ENCODE measurements at places on chromosomes 2 and 18.

DNA sequence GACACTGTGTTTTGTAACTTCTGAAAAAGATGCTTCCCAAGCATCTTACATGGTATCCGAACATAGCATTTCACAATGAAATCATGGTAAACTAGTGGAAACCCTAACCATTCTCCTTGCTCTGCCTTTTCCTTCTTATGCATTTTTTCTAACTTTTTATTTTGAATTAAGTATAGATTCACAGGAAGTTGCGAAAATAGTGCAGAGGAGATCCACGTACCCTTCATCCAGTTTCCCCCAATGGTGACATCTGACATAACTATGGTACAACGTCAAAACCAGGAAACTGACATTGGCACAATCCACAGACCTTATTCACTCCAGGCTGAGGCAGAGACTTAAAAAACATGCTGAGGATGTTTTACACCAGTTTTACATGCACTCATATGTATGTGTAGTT, 38.3 kb downstream of the AAK1 start:
- no peak for DNase-seq

DNA sequence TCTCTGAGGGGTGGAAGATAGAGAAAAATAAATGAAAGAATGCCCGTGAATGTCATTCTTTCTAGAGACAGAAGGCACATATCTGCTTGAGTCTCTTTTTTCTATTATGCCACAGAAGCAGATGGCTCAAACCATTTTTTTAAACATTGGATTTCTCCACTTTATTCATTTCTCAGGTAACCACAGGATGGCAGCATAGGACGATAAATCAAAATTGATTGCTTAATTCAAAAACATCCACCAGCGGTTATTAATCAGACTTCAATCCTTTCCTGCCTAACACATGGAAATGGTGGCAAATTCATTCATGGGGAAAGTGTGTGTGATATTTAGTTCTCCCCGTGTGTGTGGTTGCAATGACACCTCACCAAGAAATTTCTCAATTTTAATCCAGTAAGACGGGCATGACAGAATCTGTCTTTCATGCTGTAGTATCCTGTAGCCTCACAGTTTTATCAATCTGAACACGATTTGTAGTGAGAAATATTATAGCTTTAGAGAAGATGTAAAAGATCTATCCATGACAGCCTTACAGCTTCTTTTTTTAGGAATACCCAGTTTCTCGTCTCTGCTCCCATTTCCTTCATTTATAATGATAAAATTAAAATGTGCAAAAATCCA, 72.2 kb downstream of the DSC3 start:
- DNase-seq: peak; percentile 10

DNA sequence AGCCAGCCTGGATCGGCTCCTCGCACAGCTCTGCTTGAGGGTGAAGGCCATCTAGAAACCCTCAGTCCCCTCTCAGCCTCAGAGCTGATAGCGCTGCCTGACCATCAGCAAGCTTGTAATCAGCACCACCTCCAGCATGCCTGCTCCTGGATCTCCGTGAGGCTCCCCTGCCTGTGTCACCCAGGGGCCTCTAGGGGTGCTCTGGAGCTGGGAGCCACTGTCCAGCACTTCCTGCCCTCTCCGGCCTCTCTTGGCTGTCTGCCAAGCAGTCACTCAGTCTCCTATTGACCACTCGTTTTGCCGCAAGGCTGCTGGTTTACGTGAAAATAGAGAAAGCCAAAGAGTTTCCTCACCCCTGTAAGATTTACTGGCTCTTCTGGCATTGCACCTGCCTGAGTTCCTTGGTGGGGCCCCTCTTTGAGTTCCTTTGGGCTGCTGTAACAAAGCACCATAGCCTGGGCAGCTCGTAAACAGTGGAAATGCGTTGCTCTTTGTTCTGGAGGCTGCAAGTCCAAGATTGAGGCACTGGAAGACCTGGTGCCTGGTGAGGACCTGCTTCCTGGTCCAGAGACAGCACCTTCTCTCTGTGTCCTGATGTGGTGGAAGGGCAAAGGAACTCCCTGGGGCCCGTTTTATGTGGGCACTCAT, 17.9 kb downstream of the CAPN10 start:
- no peak for DNase-seq

DNA sequence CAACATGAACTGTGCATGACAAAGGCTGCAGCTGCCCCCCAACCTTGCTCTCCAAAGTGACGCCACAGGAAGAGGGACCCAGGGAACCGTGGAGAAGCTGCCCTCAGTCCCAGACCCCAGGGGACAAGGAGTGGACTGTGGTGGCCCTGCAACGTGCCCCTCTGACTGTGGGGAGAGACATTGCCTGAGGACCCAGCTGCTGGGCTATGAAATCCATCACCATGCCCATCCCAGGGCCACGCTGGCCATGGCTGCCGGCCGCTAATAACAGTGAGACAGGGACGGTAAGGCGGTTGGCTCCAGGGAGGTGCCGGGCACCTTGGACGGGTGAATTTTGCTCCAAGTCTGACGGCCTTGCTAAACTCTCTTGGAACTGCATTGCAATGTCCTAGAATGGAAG, 211.3 kb upstream of the HDAC4 start:
- DNase-seq: no peak

- DNase-seq: peak; percentile 64
These were observed 77.5 kb downstream of the GFPT1 start for GRCh38 chr2:69309351-69310110.

All from fibroblast of skin of back (primary cell).